Heart left ventricle (tissue), 16 donors: ENCODE measurements at places on chromosomes 5 and 9. TPM values are rescaled to one million over a fixed set of nuclear protein-coding genes. Genes with fewer than 3 reads are reported as not detected.

DNA sequence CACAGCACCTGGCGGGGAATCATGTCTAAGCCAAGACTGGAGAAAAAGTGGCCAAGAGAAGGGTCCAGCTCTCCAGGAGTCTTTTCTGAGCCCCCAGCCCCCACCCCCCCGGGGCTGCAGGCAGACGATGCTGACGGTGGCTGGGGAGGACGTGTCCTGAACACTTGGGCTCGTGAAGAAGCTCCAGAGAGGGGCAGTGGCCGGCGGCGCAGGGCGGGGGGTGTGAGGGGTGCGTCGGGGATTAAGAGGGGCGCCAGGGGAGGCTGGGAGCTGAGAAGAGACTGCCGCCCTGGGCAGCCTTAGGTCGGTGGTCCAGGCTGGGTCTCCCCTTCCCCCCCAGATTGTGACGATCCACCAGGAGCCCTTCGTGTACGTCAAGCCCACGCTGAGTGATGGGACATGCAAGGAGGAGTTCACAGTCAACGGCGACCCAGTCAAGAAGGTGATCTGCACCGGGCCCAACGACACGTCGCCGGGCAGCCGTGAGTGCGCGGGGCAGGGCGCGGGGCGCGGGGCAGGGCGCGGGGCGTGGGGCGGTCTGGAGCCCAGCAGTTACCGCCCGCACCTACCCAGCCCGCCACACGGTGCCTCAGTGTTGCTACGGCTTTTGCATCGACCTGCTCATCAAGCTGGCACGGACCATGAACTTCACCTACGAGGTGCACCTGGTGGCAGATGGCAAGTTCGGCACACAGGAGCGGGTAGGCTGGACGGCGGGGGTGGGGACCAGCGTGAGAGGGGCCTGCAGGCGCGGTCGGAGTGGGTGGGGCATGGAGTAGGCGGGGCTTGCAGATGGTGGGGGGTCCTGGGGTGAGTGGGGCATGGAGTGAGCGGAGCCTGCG is 8.9 kb downstream of the LRRC26 start:
- no peak for DNase-seq

GRCh38 chr5:17219006-17219422 is 1.6 kb downstream of the BASP1 start:
- no peak for DNase-seq

The NEUROG1 gene
- total RNA-seq = not detected

The TMEM171 gene
- not detected for total RNA-seq

- no peak for DNase-seq
These were observed 38.6 kb downstream of the RANBP6 start for GRCh38 chr9:5976674-5977397.

DNA sequence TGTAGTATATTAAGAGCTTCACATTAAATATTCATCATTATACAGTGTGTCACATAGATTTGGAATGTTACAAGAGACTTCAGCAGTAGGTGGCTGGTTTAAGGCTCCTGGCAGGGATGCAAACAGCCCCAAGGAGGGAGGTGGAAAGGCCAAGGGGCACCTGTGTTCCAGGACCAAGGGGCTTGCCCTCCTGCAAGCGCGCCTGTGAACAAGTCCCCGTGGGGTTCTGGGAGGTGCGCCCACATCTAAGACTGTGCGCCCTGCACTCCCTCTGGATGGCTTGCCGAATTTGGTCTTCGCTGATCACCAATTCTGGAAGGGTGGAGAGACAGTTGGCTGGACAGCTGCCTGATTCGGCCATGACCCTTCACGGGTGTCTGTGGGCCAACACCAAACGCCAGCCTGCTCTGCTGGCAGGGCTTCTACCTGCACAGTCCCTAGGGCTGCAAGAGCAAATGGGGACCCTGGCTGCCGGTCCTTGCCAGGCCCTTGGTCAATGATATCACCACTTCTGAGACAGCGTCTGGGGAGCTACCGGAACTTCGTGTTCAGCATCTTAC is 12.1 kb upstream of the SLC25A51 start:
- DNase-seq = no peak

DNA sequence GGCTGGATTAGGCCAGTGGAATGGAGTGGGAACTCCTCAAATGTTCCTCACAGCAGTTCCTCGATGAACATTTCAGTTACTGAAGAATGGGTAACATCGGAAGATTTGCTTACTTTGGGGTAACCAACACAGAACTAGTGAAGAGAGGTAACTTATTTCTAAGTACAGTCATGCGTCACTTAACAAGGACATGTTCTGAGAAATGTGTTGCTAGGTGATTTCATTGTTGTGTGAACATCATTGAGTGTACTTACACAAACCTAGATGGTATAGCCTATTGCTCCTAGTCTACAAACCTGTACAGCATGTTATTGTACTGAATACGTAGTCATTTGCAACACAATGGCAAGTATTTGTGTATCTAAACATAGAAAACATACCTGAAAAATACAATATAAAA is 228.3 kb downstream of the MAST4 start:
- DNase-seq = no peak

DNA sequence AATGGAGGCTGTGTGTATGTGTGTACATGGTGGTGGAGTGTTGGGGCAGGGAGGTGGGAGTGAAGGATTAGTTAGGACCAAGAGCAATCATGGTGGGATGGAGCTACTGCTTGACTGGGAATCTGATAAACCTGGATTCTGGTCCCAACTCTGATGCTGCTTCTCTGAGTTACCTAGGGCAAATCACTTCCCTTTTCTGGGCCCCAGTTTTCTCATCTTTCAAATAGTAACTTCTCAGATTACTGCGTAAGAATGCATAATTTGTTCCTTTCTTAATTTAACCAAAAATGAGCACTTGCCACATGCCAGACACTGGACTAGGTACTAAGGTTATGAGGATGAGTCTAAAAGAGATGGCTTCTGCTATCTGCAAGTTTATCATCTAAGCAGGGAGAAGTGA is 20.8 kb upstream of the ANXA6 start:
- no peak for DNase-seq

The CTNND2 gene
- total RNA-seq = 5.2 TPM

The P4HA2 gene
- total RNA-seq = 42.6 TPM

- DNase-seq = no peak
These were observed 68.7 kb downstream of the SEMA4D start for GRCh38 chr9:89428901-89429890.

- no peak for DNase-seq
These were observed 2.9 kb downstream of the SEMA6A start for GRCh38 chr5:116571568-116572349.

DNA sequence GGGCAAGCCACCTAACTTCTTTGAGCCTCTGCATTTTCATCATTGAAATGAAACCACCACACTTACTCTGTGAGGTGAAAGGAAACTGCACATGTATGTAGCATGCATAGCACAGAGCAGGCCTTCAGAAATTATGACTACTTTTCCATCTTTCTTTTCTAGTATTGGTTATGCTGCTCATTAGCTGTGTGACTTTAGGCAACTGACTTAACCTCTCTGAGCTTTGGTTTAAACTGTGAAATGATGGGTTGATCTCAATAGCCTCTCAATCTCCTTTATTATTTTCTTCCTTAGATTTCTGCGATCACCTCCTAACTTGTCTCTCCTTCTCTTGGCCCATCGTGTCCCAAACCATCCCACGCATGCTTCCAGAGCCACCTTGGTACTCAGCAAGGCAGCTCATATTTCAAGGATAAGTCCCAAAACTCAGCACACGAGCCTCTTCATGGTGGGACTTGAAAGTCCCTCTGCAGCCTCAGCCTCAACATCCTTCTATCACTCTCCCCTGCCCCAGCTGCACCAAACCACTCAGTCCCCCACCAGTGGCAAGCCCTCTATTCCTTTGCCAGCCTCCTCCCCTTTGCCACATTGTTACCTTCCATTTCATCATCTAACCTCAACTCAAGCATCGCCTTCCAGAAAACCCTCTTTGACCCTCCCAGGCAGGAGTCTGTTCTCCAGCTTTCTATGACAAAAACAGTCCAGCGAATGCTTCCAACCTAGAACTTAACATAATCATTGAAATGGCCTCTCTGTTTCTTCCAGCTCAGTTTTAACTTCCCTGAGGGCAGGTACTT is 60.3 kb upstream of the DNAH5 start:
- DNase-seq = no peak

The SLC46A2 gene
- not detected for total RNA-seq

- DNase-seq = no peak
These were observed 663.8 kb upstream of the KLF4 start for GRCh38 chr9:108153416-108153815.

DNA sequence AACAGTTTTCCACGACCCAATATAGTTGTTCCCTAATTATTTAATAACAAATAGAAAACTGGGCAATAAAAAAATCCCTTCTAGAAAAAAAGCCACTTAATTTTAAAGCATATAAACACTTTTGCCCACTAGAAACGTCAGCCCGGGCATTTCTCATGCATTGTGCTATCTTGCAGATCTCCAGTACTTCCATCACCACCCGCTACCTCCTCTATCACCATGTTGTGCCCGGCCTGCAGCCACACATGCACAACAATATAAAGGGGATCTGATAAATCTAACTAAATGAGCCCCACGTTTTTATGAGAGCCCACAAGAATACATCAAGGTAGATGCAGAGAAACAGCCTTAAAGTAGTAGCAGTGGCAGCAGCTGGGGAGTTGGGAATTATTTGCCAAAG is 272.7 kb downstream of the MLLT3 start:
- no peak for DNase-seq

- DNase-seq = no peak
These were observed 13.2 kb downstream of the CMYA5 start for GRCh38 chr5:79702606-79703380.

- no peak for DNase-seq
These were observed 93.6 kb upstream of the PITX1 start for GRCh38 chr5:135127439-135128240.

The FSTL4 gene
- total RNA-seq = 0.17 TPM

The TEK gene
- 19.2 TPM for total RNA-seq

The SLC9A3 gene
- total RNA-seq = 1.0 TPM

DNA sequence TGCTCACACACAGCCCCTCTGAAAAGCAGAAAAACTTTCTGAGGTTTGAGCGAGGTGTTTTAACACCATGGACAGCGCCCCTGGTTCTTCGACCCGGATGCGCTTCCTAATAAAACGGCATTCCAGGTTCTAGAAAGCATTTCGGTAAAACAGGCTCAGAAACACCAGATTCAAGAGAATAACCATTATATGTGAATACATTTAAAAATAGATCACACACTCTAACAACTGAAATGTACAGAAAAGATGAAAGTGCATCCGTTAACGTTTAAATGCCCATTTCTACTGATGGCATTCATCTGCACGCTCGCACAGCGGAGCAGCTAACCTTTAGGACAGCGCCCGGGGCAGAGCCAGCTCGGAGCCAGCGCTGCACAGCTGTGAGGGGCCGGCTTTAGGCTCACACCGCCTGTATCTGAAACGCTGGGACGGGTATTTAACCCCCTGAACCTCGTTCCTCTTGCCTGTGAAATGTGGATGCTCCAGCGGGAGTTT is 26.3 kb upstream of the TENT4A start:
- no peak for DNase-seq
